ENCODE measurements at places on chromosomes 7 and 10. TPM values are rescaled to one million over a fixed set of nuclear protein-coding genes. Genes with fewer than 3 reads are reported as not detected.
A peak's percentile ranks its signal among the peaks of the same experiment; 100 is the strongest.

DNA sequence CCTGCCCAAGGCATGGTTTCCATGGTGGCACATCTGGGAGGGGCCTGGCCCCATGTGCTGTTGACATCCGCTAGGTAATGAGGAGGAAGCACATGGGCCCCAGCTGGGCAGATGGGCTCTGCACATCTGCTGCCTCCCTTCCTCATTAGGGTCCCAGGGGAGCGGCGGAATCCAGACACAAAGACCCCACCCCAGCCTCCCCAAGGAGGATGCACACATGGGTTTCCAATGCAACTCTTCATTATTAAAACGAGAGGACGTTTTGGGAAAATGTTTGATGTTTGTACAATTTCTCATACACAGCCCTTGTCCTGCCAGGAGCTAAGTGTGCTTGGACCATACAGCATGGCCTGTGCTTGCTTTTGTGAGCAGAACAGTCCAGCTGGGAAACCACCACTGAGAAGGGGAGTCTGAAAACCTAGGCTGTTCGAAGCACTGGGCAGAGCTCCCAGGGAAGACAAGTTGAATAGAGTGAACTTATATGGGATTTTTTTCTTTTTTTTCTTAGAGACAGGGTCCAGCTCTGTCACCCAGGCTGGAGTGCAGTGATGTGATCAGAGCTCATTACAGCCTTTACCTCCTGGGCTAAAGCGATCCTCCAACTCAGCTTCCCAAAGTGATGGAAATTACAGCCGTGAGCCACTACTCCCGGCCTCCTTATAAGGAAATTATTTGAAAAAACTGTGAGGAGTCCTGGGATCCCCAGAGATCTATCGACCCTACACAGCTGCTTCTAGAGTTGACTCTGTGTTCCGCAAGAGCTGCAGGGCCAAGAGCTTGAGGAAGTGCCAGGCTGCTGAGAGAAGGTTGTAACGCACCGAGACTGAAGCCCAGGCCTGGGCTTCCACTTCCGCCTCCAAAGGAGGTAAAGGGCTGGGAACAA lies 23.4 kb downstream of the FAM107B start:
- no peaks in the 10 kb centered on the region for H3K4me1 ChIP-seq
- no peak for DNase-seq
- no peak overlapping the region for H3K4me3 ChIP-seq

- peaks cover 2% of the 10 kb centered on the region for H3K36me3 ChIP-seq
- H3K4me3 ChIP-seq: no peak overlapping the region
- no peak overlapping the region for H3K27ac ChIP-seq
- no peak for DNase-seq
- H3K27me3 ChIP-seq: peaks cover 39% of the 10 kb centered on the region
- H3K4me1 ChIP-seq: no peaks in the 10 kb centered on the region
Observed at GRCh38 chr7:35246819-35247218, 7.1 kb downstream of the TBX20 start.

DNA sequence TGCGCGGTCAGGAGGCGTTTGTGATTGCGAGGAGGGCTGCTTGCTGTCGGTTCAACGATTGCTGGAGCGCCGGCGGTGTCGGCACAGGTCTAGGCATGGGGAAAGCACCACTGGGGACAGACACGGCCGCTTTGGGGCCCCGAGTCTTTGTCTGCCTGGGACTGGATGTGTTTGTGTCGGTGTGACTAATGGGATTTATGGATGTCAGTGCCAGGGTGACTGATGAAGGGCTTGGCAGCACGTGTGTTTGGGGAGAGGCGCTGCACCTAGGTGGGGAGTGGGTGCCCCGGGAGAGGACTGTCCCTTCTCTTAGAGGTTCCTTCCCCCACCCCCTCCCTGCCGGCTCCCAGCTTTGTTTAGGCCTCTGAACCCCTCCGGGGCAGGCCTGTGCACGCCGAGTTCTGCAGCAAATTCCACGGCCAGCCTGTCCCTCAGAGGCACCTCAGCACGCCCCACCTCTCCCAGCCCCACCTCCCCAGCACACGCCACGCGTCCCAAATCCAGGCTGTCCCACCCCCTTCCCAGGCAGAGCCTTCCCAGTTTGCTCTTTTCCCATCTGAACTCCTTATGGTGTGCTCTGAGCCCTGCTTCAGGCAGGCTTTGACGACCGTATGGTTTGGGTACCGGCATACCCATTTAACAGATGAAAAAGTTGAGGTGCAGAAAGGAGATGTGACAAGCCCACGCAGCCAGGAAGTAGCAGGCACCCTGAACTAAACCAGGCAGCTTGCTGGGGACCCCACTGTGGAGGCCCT lies 6.4 kb upstream of the TNRC18 start:
- H3K27ac ChIP-seq: no peak overlapping the region
- peaks cover 59% of the 10 kb centered on the region for H3K27me3 ChIP-seq
- no peak overlapping the region for H3K4me3 ChIP-seq
- H3K4me1 ChIP-seq: peaks cover 26% of the 10 kb centered on the region
- peaks cover 10% of the 10 kb centered on the region for H3K36me3 ChIP-seq

DNA sequence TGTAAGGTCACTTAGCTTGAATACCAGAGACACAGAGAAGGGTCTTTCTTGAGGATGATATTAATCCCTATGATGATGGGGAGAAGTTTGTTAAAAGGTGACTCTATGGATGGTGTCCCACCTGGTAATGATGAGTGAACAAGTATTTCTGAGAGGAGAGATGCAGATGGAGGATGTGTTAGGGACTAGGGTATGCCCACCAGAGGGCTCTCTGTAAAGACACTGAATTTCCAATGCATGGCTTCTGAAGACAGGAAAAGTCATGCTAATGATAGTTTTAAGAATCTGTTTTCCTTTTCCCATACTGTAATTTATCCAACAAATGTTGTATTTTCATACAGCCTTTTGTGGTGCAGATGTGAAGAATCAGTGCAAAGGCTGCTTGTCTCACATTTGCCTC lies 1250.9 kb upstream of the CELF2 start:
- peaks cover 3% of the 10 kb centered on the region for H3K27me3 ChIP-seq
- no peaks in the 10 kb centered on the region for H3K4me1 ChIP-seq
- H3K27ac ChIP-seq: no peak overlapping the region
- no peaks in the 10 kb centered on the region for H3K36me3 ChIP-seq

GRCh38 chr10:44809647-44810046 lies 101.5 kb upstream of the TMEM72 start:
- H3K27ac ChIP-seq: no peak overlapping the region
- no peaks in the 10 kb centered on the region for H3K36me3 ChIP-seq
- H3K4me1 ChIP-seq: no peaks in the 10 kb centered on the region

- H3K27me3 ChIP-seq: no peaks in the 10 kb centered on the region
- peaks cover 95% of the 10 kb centered on the region for H3K4me1 ChIP-seq
- DNase-seq: peak; percentile 63
- peaks cover 25% of the 10 kb centered on the region for H3K36me3 ChIP-seq
Observed at GRCh38 chr10:22655312-22655981, 58.9 kb downstream of the PIP4K2A start.

DNA sequence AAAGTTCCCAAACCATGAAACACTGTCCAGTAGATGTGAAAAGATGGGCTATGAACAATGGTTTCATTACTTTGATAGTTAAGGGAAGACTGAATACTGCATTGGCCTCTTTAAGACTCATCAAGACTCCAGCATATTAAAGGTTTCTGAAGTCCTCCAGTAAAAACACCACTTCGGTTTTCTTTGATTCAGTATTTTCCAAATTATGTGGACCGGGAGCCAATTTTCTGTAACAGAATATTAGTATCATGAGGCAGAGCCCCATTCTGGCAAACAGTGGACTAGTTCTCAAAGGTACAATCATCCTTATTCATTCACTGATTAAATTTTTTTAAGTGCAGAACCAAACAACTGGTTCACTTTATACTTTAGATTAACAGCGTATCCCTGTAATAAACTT lies 241.1 kb upstream of the LRGUK start:
- no peaks in the 10 kb centered on the region for H3K27me3 ChIP-seq
- H3K4me1 ChIP-seq: no peaks in the 10 kb centered on the region
- peaks cover 8% of the 10 kb centered on the region for H3K36me3 ChIP-seq
- H3K27ac ChIP-seq: no peak overlapping the region
- no peak overlapping the region for H3K4me3 ChIP-seq

DNA sequence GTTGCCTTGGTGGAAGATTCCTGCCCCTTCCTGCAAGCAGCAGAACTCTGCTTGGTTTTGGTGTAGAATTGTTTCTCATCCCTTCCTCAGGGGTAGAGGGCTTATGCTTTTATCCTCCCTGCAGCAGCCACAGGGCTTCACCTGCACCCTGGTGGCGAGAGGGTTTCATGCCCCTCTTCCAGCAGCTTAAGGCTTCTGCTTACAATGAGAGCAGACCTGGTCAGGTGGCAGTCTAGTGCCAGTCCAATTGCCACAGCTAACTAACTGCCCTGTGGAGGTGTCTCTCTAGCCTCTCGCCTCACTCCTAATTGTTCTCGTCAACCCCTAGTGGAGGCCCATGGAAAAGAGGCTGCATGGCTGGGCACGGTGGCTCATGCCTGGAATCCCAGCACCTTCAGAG lies 19.3 kb downstream of the ACBD7 start:
- no peaks in the 10 kb centered on the region for H3K4me1 ChIP-seq
- DNase-seq: no peak
- no peak overlapping the region for H3K4me3 ChIP-seq
- no peaks in the 10 kb centered on the region for H3K36me3 ChIP-seq
- peaks cover 1% of the 10 kb centered on the region for H3K27me3 ChIP-seq

DNA sequence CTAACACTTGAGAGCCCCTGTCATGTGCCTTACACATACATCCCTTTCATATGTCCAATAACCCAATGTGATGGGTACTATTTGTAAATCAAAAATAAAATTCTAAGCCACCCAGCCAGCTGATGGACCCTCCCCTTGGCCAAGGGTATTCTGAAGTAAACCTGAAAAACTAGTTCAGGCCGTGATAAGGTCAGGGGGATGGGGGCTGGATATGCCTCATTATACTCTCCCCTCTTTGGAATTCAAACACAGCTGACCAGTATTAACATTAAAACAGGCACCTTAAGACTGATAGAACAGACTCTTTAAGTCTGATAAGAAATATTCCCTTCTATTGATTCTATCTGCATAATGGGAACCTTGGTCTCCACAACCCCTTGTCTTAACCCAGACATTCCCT lies 51.9 kb downstream of the SLC16A9 start:
- DNase-seq: no peak
- H3K36me3 ChIP-seq: no peaks in the 10 kb centered on the region
- H3K27me3 ChIP-seq: peaks cover 4% of the 10 kb centered on the region

DNA sequence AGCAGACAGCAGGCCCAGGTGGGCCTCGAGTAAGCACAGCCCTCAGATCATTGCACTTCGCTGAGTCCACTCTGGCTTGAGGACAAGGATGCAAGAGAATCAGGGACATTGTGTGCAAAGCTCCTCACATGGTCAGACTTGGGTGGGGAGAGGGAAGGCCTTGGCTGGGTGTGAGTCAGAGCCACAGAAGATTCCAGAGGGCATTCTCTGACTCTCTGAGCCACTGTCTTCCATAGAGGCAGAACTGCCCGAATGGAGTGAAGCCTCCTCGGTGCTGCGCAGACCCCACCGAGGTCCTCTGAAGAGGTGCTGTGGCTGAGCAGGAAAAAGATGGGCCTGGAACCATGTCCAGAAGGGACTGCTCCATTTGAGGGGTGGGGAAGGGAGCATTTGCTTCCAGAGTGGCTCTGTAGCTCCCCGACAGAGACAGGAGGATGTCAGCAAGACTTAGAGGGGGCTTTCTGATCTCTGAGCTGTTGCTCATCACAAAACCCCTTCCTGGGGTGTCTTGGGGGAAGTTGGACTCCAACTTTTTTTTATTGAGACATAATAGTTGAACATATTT lies 120.8 kb downstream of the PTPN20 start:
- H3K27ac ChIP-seq: no peak overlapping the region
- DNase-seq: peak; percentile 2
- no peaks in the 10 kb centered on the region for H3K36me3 ChIP-seq
- H3K4me3 ChIP-seq: no peak overlapping the region
- no peaks in the 10 kb centered on the region for H3K4me1 ChIP-seq

- no peak for DNase-seq
- H3K36me3 ChIP-seq: no peaks in the 10 kb centered on the region
- peaks cover 21% of the 10 kb centered on the region for H3K27me3 ChIP-seq
- H3K4me3 ChIP-seq: no peak overlapping the region
- no peak overlapping the region for H3K27ac ChIP-seq
- no peaks in the 10 kb centered on the region for H3K4me1 ChIP-seq
Observed at GRCh38 chr7:39816462-39817060, 133.5 kb upstream of the CDK13 start.

- no peak overlapping the region for H3K4me3 ChIP-seq
- no peak for DNase-seq
- no peaks in the 10 kb centered on the region for H3K4me1 ChIP-seq
- no peaks in the 10 kb centered on the region for H3K27me3 ChIP-seq
- H3K27ac ChIP-seq: no peak overlapping the region
- H3K36me3 ChIP-seq: no peaks in the 10 kb centered on the region
Observed at GRCh38 chr7:71198887-71199286, 66.9 kb downstream of the GALNT17 start.

DNA sequence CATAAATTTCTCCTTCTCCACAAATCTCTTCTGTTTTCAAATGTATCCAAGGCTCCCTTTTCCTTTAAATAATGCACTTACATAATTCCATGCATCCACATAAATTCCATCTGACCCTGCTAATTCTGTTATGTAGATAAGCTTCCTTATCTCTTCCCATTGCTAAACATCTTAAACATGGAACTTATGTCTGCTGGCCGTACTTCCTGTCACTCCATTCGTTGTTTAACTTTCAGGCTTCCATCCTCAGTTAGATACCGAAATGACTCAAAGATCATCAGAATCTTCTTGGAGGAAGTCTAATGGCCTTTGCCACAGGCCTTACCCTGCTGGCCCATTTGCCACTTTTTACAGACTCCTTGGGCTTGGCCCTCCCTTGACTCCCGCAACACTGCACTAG lies 330.9 kb downstream of the GFRA1 start:
- H3K36me3 ChIP-seq: no peaks in the 10 kb centered on the region
- no peaks in the 10 kb centered on the region for H3K27me3 ChIP-seq
- no peaks in the 10 kb centered on the region for H3K4me1 ChIP-seq
- DNase-seq: no peak

GRCh38 chr10:7405637-7406036 lies 5.2 kb downstream of the SFMBT2 start:
- no peaks in the 10 kb centered on the region for H3K36me3 ChIP-seq
- no peaks in the 10 kb centered on the region for H3K27me3 ChIP-seq
- peaks cover 34% of the 10 kb centered on the region for H3K4me1 ChIP-seq
- no peak overlapping the region for H3K4me3 ChIP-seq
- no peak for DNase-seq
- H3K27ac ChIP-seq: no peak overlapping the region

GRCh38 chr7:86968618-86969017 lies 90.8 kb downstream of the ELAPOR2 start:
- no peaks in the 10 kb centered on the region for H3K36me3 ChIP-seq
- no peak overlapping the region for H3K4me3 ChIP-seq
- H3K4me1 ChIP-seq: peaks cover 7% of the 10 kb centered on the region
- DNase-seq: no peak
- no peak overlapping the region for H3K27ac ChIP-seq

Gene UBE2D4
- 11.3 TPM for total RNA-seq

Gene NME8
- total RNA-seq: not detected

Gene AZGP1
- not detected for total RNA-seq

Gene IFIT5
- 10.1 TPM for total RNA-seq

Gene SFRP4
- not detected for total RNA-seq

Gene TPK1
- 19.1 TPM for total RNA-seq

Gene ACSM6
- not detected for total RNA-seq

Gene LARP4B
- total RNA-seq: 92.1 TPM

Gene ASZ1
- total RNA-seq: not detected

Gene ELFN1
- total RNA-seq: 0.10 TPM

Gene PUS7
- 16.9 TPM for total RNA-seq

Gene ANKRD30A
- total RNA-seq: not detected

Gene CAV1
- total RNA-seq: 0.19 TPM

Gene PVRIG
- total RNA-seq: 21.2 TPM

Gene ABCA13
- total RNA-seq: not detected

Gene NXPH1
- total RNA-seq: not detected

Data from activated CD4-positive, alpha-beta memory T cell treated with anti-CD3 and anti-CD28 coated beads for 36 hours (primary cell).